ENCODE measurements at places on chromosomes 1 and 21.

GRCh38 chr1:104100115-104100514 is 350.4 kb downstream of the AMY1C start:
- DNase-seq = no peak

DNA sequence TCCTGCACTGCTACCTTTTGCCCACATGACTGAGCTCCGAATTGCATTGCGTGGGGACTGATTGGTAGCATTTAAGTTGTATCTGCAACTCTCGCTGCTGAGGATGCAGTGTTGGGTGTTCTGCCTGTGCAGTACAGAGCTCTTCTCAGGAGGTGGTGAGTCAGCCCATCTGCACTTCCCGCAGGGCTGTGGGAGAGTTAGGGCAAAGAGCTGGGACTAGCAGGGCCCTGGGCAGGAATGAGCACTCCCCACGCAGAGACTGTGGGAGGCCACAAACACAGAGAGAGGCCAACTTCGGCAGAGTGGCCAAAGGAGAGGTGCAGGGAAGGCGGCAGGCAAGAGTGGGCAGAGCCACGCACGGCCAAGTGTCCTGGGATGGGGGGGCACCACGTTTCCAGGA is 244.7 kb downstream of the SIPA1L2 start:
- DNase-seq = no peak

GRCh38 chr1:1776672-1777582 is 1.3 kb downstream of the NADK start:
- DNase-seq = no peak

GRCh38 chr1:183628537-183628936 is 7.0 kb downstream of the ARPC5 start:
- no peak for DNase-seq

- DNase-seq = no peak
These were observed 28.9 kb upstream of the RGS1 start for GRCh38 chr1:192546596-192547190.

GRCh38 chr21:46216132-46216747 is 12.3 kb downstream of the LSS start:
- no peak for DNase-seq

DNA sequence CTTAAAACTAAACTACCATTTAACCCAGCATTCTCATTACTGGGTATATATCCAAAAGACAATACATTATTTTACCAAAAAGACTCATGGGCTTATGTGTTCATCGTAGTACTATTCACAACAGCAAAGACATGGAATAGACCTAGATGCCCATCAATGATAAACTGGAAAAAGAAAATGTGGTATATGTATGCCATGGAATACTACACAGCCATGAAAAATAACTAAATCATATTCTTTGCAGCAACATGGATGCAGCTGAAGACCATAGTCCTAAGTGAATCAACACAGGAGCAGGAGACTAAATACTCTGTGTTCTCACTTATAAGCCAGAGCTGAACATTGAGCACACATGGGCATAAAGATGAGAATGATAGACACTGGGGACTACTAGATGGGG is 645.1 kb upstream of the B3GALT2 start:
- DNase-seq = no peak

DNA sequence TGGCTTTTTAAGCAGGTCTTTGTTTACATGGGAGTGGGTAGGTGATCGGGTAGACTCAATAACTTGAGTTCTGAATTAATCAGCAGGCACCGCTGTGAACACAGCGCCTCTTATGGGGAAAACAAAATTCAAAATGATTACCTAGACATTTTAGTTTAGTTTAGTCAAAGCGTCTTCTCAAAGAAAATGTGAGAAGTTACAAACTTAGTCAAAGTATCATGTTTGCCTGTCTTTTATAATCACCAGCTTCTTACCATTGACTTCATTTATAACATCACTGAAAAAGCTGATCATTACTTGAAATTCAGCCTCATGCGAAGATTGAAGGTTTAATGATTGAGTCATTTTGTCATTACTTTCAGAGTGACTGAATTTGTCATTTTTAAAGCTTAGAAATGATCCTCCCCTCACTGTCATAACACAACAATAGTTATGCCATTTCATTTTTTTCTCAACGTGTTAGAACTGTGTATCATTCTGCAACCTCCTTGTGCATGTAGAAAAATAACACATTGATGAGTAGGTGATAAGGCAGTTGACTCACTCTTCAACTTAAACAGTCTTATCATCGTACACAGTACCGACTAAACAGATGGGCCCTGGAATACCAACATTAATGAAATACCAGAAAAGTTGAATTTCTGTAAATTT is 188.5 kb downstream of the NFIA start:
- DNase-seq = no peak

- no peak for DNase-seq
These were observed 40.3 kb downstream of the EPHA2 start for GRCh38 chr1:16115468-16115983.

DNA sequence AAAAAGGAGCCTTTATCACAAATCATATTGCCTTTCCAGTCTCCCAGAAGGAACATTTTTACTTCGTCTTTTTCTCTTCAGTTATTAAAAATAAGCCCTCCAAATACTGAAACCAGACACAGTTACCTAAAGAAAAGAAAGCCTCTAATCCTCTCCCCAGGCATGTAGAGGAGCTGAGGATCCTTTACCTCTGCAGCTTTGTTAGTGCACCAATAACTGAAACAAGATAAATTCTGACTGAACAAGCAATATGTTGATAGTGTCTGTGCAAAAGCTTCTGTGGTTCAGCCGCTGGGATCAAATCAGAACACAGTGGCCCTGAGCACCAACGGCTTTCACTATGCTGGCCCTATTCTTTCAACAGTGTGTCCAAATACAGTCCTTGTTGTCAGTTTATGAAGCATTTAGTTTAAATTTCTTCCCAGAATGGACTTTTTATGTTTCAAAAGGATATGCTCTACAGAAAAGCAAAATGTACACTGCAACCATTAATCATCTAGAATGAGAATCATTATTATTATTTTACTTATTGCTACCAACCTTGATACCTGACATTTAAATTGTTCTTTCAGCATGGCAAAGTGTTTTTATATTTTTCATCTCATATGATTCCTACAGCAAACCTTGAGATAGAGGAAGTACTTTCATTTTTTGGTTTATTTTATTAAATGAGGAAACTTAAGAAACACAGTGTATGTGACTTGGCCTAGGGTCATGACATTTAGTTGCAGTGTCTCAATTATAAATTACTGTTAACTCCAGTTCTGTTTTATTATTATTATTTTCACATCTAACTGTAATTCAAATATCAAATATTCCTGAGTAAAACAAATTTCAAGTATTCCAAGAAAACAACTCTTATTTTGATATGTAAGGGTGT is 217.9 kb downstream of the NEGR1 start:
- DNase-seq = peak; percentile 45

- DNase-seq = no peak
These were observed 21.5 kb downstream of the MAP3K7CL start for GRCh38 chr21:29151931-29152330.

DNA sequence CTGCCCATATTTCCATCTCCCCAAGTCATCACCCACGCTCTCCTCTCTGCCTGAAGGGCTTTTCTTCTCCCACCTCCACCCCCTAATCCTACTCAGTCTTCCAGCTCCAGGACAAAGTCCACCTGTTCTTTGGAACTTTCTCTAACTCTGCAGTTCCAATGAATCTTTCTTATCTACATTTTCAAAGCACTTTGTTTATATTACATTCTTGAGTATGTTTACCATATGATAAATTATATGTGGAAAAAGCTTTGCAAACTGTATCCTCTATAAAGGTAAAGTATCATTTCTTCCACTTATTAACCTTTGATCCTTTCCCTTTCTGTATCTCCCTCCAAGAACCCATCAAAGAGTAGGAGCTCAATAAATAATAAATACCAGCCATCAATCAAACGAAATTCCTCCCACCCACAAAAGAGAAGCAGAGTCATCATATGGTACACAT is 39.7 kb downstream of the TTC13 start:
- DNase-seq = no peak

GRCh38 chr1:50989694-50990093 is 19.6 kb downstream of the CDKN2C start:
- DNase-seq = no peak

GRCh38 chr1:227886993-227887696 is 60.6 kb downstream of the WNT9A start:
- no peak for DNase-seq

GRCh38 chr1:14136881-14137280 is 436.9 kb downstream of the PRDM2 start:
- DNase-seq = no peak

GRCh38 chr1:232226197-232226712 is 403.7 kb downstream of the SIPA1L2 start:
- DNase-seq = no peak

DNA sequence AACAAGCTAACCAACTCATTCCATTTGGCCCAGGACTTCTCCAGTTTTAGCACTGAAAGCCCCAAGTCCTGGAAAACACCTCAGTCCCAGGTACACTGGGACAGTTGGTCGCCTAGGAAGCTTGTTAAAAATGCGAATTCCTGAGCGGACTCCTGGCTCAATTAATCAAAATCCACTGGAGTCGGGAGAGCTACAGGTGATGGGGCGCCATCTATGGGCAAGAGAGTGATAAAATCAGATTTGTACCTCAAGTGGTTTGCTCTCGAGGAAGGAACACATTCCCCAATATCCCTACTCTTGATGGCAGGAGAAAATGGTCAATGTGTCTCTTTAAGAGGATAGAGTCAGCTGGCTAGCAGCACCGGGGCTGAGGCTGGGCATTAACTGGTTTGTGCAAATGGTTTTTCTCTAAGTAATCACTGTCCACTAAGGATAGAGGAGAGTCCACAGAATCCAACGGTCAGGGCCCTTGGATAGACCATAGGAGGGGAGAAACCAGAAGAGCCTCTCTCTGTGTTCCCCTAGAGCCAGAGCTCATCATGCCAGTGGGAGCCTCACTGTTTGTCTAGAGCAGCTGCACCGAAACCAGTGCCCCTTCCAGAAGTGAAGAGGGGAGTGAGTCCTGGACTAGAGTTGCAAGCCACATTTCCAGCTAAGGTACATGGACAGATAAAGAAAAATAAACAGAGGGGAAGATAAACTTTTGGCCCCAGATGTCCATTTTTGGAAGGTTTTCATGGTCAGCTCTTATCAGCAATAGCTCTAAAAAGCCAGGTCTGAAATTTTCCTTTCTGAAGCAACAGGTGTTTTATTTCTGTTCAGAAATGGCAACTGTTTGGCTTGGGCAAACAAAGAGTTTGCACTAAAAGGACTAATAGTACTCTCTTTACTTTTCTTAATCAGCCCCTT is 148.5 kb downstream of the TENT5C start:
- peak; percentile 33 for DNase-seq

DNA sequence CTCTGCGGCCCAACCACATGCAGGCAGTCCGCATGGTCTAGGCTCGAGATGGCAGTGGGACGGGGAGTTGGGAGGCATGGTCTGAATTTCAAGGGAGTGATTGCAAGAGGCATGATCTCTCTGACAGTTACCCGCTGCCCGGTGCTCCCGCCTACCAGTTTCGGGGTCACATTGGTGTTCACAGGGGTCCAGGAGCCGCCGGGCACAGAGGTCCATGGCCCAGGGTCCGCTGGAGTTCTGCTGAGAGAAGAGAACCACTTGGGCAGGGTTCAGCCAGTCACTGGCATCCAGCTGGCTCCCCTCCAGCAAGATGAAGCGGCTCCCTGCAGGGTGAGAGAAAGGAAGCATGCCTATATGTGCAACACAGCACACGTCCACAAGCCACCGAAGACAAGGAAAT is 141.3 kb downstream of the ASTN1 start:
- no peak for DNase-seq

DNA sequence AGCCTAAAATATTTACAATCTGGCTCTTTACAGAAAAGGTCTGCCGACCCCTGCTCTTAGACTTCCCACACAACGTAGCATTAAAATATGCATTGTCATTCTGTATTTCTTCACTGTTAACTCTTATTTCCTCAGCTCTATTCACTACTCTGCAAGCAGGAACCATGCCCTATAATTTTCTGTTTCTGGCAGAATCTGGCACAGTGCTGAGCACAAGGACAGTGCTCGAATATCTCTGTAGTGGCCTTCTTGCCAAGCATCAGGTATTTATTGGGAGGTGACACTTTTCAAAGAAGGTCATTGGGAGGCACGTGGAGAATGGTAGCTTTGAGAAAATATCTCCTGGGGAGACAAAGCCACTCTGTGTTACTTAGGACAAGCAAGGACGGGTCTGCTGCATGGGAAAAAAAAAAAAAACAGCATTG is 77.9 kb downstream of the PSMG1 start:
- peak; percentile 65 for DNase-seq

GRCh38 chr21:42043961-42044360 is 27.2 kb upstream of the UMODL1 start:
- no peak for DNase-seq

- no peak for DNase-seq
These were observed 369.6 kb upstream of the USP24 start for GRCh38 chr1:55584526-55585401.

- DNase-seq = no peak
These were observed 55.4 kb downstream of the KCNAB2 start for GRCh38 chr1:6100861-6101783.

GRCh38 chr1:35557118-35557610 is at the start of gene KIAA0319L:
TSS of gene KIAA0319L (minus strand) at chr1:35557403. CDS start at chr1:35554491, 2,912 bp downstream.
- peak; percentile 29 for DNase-seq

DNA sequence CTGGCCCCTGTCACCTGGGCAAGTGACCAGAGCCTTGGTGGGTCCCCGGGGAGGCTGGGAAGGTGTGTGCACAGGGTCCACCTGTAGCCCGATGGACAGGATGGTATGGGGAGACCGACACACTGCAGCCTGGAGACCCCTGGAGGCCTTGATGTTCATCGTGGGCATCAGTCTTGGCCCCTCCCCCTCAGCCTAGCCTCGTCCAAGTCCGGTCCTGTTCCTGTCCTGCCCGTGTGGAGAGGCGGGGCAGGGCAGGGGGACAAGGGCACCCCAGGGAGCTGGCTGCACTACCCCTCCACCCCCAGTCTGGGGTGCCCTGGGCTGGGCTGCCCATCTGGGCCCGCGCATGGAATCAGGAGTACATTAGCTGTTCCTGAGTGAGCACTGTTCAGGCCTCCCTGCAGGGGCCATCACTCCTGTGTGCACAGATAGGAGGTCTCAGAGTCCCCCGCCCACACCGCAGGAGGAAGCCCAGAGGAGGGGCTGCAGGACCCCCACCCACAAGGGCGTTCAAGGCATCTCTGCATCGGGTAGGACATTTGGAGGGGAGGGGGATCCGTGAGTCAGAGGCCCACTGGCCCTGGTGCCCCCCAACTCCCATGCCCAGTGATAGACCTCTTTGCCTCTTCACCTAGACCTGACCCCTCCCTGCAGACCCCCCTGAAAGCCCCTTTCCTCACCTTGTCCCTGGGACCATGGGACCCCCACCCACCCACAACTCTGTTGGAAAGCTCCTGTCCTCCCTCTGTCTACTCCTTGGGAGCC is 63.2 kb downstream of the WNT9A start:
- no peak for DNase-seq

DNA sequence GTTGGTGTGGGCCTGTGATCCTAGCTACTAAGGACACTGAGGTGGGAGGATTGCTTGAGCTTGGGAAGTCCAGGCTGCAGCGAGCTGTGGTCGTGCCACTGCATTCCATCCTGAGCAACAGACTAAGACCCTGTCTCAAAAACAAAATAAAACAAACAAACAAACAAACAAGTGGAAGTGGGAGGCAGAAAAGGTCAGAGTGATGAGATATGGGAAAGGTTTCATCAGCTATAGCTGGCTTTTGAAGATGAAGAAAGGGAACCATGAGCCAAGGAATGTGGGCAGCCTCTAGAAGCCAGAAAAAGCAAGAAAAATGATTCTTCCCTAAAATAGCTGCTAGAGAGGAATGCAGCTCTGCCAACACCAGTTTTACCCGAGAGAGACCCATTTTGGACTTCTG is 10.6 kb upstream of the NUCKS1 start:
- peak; percentile 51 for DNase-seq
